ENCODE measurements at places on chromosomes 16 and 17. TPM values are rescaled to one million over a fixed set of nuclear protein-coding genes. Genes with fewer than 3 reads are reported as not detected.

Gene FBXO39
- 0.61 TPM for total RNA-seq

Gene ATP1B2
- total RNA-seq, result not detected

Gene TSPOAP1
- total RNA-seq, result not detected

Gene PSME3IP1
- 96.1 TPM for total RNA-seq

Gene KRTAP2-1
- total RNA-seq, result not detected

Gene SOST
- total RNA-seq, result not detected

Gene VPS25
- 61.4 TPM for total RNA-seq

Gene MEAK7
- total RNA-seq, result 11.4 TPM

Gene CA5A
- total RNA-seq, result not detected

Gene CDC42EP4
- 10.7 TPM for total RNA-seq

Gene ZNF469
- 1.6 TPM for total RNA-seq

Gene CCL16
- not detected for total RNA-seq

Gene TPPP3
- 0.15 TPM for total RNA-seq

Gene CEMP1
- not detected for total RNA-seq

Gene TM4SF5
- total RNA-seq, result not detected

Gene STAT3
- total RNA-seq, result 58.8 TPM

Gene RNF135
- 7.1 TPM for total RNA-seq

Gene CCL15
- total RNA-seq, result not detected

Gene FHOD1
- total RNA-seq, result 19.3 TPM

Gene KCNH4
- total RNA-seq, result not detected

Gene IGSF6
- total RNA-seq, result not detected

Gene TAC4
- not detected for total RNA-seq

Gene SPATA32
- total RNA-seq, result not detected

Gene BIRC5
- 64.4 TPM for total RNA-seq

Gene PLXDC1
- not detected for total RNA-seq

Gene C17orf50
- not detected for total RNA-seq

Gene CARD14
- total RNA-seq, result not detected

Gene HLF
- total RNA-seq, result not detected

Gene CACNA1H
- total RNA-seq, result under 0.01 TPM

Gene ACE
- total RNA-seq, result 52.6 TPM

Gene ZNF205
- total RNA-seq, result 29.9 TPM

Gene SAMD14
- 4.6 TPM for total RNA-seq

Gene GRAP
- total RNA-seq, result 19.0 TPM

Gene CSH2
- not detected for total RNA-seq

Gene CSNK2A2
- total RNA-seq, result 33.1 TPM

Gene DRC7
- total RNA-seq, result under 0.01 TPM

Gene TP53TG3
- not detected for total RNA-seq

Gene CMTM1
- total RNA-seq, result 0.91 TPM

Gene MMP25
- total RNA-seq, result under 0.01 TPM

Gene TBC1D3C
- total RNA-seq, result 0.32 TPM

Gene FZD2
- 1.4 TPM for total RNA-seq

Gene ST6GALNAC2
- 0.65 TPM for total RNA-seq

Gene SYNGR3
- 4.3 TPM for total RNA-seq

Gene KRTAP9-8
- total RNA-seq, result not detected

Gene TLCD3B
- total RNA-seq, result 0.32 TPM

Gene NPIPB6
- not detected for total RNA-seq

All from epithelial cell of umbilical artery (primary cell).